ENCODE measurements at places on chromosomes 2 and 18.

DNA sequence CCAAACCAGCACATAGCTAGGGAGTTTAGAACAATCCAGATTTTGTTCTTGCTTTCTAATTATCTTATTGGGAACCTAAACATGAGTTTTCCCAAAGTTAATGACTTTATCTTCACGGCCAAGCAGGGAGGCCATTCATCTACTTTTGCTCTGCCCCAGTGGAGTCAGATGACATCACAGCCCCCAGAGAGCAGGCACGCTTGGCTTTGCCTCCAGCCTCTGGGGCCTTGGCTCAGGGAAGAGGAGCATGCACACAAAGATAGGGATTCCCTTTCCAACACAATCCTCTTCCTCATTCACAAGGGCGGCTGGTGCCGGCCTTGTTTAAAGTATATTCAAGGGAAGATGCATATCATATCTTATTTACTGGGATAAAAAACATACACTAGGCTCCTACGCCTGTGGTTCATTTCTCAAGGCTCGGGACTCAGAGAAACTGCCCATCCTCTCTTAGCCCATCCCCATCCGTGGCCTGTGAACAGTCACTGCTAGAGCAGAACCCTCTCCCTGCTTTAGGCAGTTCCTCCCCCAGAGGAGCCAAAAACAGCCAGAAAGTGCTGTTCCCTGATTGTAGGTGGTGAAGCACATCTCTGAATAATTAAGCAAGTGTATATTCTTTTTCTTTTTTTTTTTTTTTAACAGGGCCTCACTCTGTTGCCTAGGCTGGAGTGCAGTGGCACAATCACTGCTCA is 21.2 kb downstream of the TGFA start:
- DNase-seq, result no peak

- no peak for DNase-seq
These were observed 89.7 kb downstream of the CRIM1 start for GRCh38 chr2:36445185-36445866.

GRCh38 chr18:47163241-47163640 is 12.9 kb downstream of the IER3IP1 start:
- no peak for DNase-seq

DNA sequence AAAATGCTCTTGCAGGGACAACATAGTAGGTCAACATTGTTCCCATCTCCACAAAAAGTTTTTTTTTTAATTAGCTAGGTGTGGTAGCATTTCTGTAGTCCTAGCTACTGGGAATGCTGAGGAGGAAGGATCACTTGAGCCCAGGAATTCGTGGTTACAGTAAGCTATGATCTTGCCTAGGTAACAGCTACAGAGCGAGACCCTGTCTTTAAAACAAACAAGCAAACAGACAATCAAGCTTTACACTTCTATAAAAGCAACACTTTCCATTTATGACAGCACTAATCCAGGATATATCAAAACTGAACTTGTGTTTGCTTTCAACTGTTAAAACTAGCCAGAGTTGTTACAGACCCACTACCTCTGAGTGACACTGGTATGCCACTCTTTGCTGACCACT is 12.0 kb downstream of the UGT1A3 start:
- no peak for DNase-seq

DNA sequence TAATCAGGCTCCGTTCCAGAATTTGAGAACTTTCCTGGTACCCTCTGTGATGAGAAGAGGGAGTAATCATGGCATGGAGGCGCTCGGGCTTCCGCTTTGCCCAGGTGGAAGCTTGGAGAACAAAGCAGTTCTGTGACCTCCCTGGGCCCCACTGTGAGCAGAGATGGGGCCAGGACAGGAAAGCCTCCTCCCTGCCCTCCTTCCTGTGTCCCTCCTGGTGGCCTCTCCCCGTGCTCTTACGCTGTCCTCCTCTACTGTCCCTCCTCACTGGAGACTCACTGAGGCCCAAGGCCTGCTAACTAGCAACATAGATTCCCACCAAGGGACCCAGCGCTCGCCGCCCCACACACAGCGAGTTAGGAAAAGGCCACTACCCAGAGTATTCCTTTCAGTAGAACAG is 119.8 kb downstream of the MAPK4 start:
- peak; percentile 49 for DNase-seq

DNA sequence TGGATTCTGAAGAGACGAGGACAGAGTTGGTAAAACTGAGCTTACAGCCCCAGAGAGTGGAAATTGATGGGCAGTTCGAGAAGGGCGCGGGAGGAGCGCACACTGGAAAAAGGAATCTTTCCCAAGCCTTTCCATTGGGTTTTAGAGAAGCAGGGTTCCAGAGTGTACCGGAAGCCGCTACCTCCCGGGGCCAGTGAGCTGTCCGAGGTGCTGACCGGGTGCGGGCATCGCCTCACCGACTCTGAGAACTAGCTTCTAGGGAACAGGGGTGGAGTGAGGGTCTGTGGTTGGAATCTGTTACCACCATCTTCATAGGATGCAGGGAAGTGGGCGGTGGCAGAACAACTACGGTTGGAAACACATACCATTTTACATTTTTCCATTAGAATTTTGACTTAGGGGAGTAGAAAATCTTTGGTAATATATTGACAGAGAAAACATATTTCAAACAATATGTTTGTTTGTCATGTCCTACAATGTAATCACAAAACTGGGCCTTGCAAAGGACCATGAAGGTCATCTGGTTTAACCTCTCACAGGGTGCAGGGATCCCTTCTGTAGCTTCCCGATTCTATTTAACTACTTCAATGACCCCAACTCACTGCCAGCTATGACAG is 724 bp downstream of the NMS start:
- no peak for DNase-seq

- no peak for DNase-seq
These were observed 210.2 kb downstream of the MC4R start for GRCh38 chr18:60162388-60162787.

DNA sequence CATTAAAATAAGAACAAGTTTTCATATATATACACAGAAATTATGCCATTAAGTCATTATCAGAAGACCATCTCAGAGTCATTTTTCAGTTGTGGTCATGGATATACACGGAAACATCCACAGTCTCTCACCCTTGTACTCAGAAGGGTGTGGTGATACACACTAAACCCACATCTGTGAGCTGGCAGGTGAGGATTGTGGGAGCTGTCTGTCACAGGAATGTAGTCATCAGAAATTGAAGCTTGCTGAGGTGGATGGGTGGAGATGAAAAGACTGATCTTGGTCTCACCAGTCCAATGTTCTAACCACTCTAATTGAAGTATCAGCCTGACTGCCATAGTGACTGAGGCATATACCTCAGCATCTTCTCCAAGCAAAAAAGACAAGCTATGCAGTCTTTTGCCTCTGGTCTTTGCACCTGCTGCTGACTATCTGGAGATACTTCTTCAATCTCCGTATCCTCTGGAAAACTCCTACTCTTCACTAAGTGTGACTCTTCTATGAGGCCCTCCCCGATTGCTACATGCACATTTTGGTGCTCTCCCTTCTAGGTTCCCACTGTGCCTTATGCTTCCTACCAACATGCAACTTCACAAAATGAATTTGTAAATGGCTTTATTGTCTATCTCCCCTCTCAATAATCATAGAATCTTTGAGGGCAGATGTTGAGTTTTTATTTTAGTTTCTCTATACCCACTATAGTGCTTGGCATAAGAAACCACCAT is 232.8 kb downstream of the DYM start:
- no peak for DNase-seq

GRCh38 chr2:216777637-216778273 is 82.1 kb downstream of the TNP1 start:
- no peak for DNase-seq

GRCh38 chr2:1595274-1595673 is 149.0 kb downstream of the PXDN start:
- DNase-seq, result peak; percentile 22

DNA sequence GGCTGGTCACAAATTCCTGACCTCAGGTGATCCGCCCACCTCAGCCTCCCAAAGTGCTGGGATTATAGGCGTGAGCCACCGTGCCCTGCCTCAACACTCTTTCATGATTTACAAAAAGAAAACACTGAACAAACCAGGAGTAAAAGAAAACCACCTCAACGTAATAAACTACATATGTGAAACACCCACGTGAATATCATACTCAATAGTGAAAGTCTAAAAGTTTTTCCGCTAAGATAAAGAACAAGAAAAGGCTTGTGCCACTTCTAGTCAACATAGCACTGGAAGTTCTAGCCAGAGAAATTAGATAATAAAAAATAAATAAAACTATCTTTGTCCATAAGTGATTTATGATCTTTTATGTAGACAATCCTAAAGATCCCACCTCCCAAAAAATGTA is 68.5 kb downstream of the ROCK2 start:
- no peak for DNase-seq

DNA sequence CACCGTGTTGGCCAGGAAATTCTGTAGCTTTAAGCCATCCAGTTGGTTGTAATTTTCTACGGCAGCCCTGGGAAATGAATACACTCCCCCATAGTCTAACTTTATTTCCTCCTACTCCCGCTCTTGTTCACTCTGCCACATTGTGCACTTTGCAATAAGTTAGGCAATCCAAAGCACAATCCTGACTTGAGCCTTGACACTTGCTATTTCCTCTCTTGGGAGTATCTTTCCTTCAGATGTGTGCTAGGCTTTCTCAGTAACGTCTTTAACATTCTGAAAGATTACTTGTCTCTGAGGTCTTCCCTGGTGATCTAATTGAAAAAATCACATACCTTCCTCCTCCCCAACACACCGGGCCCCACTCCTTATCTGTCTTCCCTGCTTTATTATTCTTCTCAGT is 65.9 kb upstream of the RAB27B start:
- DNase-seq, result no peak

DNA sequence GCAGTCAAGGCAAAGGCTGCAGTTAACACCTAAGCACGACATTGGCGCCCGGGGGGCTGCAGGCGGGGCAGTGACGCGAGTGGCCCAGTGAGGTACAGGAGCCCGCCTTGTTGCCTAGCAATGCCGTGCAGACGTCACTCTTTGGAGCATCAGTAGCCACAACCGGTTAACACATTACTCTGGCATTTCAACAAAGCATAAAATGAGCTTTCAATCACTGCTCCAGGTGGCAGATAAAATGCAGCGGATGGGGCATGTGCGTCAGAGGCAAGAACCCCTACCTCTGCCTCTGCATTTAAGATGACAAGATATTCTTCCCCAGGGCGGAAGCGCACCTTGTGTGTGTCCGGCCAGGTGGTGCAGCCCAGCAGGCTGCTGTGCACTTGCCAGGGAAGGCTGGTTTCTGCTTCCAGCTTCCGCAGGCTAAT is 139.4 kb downstream of the MTCL1 start:
- DNase-seq, result no peak

DNA sequence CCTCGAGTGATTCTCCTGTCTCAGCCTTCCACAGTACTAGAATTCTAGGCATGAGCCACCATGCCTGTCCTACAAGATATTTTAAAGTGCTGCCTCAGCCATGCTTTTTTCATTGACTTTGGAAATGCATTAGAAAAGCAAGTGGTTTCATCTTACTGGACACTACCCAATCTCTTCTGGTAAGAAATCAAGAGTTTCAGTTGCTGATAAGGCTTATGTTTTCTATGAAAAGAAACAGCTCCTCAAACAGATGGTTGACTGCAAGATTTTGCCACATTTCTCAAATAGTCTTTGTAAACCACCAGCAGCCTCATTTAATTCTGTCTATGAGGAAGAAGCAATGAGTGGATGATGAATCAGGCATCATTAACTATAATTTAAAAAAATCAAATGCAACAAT is 264.5 kb upstream of the LRP1B start:
- no peak for DNase-seq

DNA sequence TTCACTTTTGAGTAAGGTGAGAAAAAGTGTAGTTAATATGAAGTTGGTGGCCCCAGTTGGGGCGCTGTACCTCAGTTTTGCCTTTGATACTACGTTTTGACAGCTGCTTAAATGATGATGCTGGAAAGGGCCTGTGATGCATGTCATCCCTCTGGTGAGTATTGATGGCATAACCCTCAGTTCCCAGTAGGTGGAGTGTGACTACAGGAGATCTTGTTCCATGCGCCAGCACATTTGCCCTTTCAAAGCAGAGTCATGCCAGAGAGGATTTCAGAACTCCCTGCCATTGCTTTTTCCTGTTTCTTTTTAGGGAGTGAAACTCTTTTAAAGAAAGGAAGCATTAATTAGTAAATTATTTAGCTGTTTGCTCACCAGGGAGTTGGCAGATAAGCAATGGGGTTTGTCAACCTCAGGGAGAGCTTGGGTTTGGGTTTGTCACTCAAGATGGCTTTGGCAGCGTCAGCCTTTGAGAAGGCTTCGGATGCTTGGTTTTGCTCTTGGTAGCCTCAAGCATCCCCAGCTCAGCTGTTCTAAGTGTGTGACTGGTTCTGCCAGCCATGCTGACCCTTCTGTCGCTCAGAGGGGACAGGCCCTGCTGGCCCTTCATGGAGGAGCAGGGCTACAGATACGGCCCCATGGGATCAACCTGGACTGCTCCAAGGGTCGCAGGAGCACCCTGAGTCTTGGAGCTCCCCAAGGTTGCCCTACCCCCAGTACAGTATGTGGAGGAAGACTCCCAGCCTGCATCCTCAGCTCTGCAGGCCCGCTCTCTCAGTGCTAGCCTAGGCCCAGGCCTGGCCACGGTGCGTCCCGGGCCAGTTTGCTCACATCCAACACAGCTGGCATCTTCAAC is 29.1 kb downstream of the ARMC9 start:
- no peak for DNase-seq

DNA sequence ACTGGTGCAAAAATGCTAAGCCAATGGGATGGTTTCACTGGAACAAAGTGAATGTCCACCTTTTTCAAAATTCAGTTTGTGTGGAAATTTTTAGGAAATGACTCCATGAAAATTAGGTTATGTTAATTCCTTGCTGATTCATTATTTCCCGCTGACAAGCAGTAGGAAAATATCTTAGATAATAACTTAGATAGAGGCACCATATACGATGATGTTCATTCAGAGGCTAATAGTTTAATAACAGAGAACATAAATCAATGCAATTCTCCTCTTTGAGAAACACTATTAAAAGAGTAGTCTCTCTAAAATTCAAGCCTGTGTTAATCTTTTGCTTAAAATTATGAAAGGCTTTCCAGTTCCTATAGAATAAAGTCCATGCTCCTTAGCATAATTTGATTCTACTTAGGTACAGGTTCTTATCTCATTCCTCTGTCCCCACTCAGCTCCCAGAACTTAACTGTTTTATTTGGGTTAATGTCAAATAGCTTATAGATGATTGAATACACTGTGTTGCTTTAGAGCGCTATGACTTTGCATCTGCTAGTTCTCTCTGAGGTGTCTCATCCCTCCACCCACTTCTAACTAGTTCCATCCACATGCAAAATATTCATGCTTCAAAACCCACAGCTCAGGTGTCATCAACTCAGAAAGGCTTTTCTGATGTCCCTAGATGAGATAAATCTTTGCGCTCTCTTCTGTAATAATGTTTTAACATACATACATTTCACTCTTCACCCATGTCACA is 503.6 kb downstream of the ERBB4 start:
- DNase-seq, result no peak

DNA sequence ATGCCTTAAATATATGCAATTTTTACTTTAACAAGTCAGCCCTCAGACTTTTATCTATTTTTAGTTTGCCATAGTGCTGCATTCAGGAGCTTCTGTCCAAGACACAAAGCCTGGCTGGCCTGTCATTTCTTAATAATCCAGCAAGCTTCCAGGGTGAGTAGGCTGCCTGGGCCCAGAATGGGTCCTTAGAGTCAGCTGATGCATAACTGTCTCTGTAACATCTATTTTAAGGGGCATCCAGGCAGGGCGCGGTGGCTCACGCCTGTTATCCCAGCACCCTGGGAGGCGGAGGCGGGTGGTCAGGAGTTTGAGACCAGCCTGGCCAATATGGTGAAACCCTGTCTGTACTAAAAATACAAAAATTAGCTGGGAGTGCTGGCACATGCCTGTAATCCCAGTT is 11.8 kb upstream of the GNLY start:
- peak; percentile 53 for DNase-seq

GRCh38 chr2:190213441-190214335 is 105.9 kb downstream of the HIBCH start:
- DNase-seq, result no peak

- no peak for DNase-seq
These were observed 114.6 kb upstream of the KCTD1 start for GRCh38 chr18:26662996-26663395.

Data from mesenteric fat pad (tissue), 1 donor.